ENCODE measurements at places on chromosomes 6 and 20. TPM values are rescaled to one million over a fixed set of nuclear protein-coding genes. Genes with fewer than 3 reads are reported as not detected.

The AKIRIN2 gene
- total RNA-seq: 55.7 TPM

The GMPR gene
- 5.9 TPM for total RNA-seq

The ANGPT4 gene
- 0.42 TPM for total RNA-seq

The PSMB1 gene
- total RNA-seq: 142 TPM

The GDAP1L1 gene
- not detected for total RNA-seq

The HFE gene
- 13.5 TPM for total RNA-seq

The OR12D2 gene
- total RNA-seq: not detected

The SPATA25 gene
- total RNA-seq: 4.0 TPM

The ALDH5A1 gene
- 11.5 TPM for total RNA-seq

The CDC40 gene
- total RNA-seq: 19.2 TPM

The MYLK2 gene
- total RNA-seq: not detected

The ZCCHC3 gene
- 9.1 TPM for total RNA-seq

The POPDC3 gene
- total RNA-seq: 9.7 TPM

The MYH7B gene
- total RNA-seq: 0.06 TPM

The ZC2HC1B gene
- not detected for total RNA-seq

The HTR1E gene
- not detected for total RNA-seq

The CST5 gene
- not detected for total RNA-seq

The CABLES2 gene
- 2.3 TPM for total RNA-seq

The NXT1 gene
- total RNA-seq: 18.8 TPM

The PCK1 gene
- 331 TPM for total RNA-seq

The EEF1E1 gene
- 12.7 TPM for total RNA-seq

The PKIB gene
- 1.00 TPM for total RNA-seq

The FKBP1C gene
- not detected for total RNA-seq

The SMIM13 gene
- 9.5 TPM for total RNA-seq

The TAGAP gene
- total RNA-seq: 5.7 TPM

The XPO5 gene
- 43.6 TPM for total RNA-seq

The TREM1 gene
- 20.6 TPM for total RNA-seq

The ZBTB2 gene
- 10.7 TPM for total RNA-seq

The BMP7 gene
- 0.16 TPM for total RNA-seq

The SNX3 gene
- 235 TPM for total RNA-seq

The PTCHD4 gene
- 1.4 TPM for total RNA-seq

The FAM50B gene
- 6.1 TPM for total RNA-seq

The OPN5 gene
- total RNA-seq: not detected

The RBBP8NL gene
- not detected for total RNA-seq

The BPI gene
- total RNA-seq: not detected

The TBXT gene
- not detected for total RNA-seq

The PRSS35 gene
- 0.26 TPM for total RNA-seq

The POM121L2 gene
- total RNA-seq: not detected

The UNC5CL gene
- total RNA-seq: 0.48 TPM

The SOX18 gene
- 70.5 TPM for total RNA-seq

The GPLD1 gene
- total RNA-seq: 11.0 TPM

The TSBP1 gene
- not detected for total RNA-seq

The RCAN2 gene
- 6.7 TPM for total RNA-seq

The BNIP5 gene
- total RNA-seq: not detected

The SALL4 gene
- 0.16 TPM for total RNA-seq

The ZNF292 gene
- 30.4 TPM for total RNA-seq

The STMN3 gene
- total RNA-seq: 9.9 TPM

The CYP24A1 gene
- total RNA-seq: not detected

All from mesenteric fat pad (tissue), 1 donor.